M059J (cell line): ENCODE measurements at places on chromosomes 6 and 20. TPM values are rescaled to one million over a fixed set of nuclear protein-coding genes. Genes with fewer than 3 reads are reported as not detected.

- DNase-seq: no peak
Observed at GRCh38 chr6:44622956-44623355, 235.4 kb downstream of the CDC5L start.

- peak; percentile 85 for DNase-seq
Observed at GRCh38 chr6:141988954-141989705, 143.6 kb upstream of the GJE1 start.

DNA sequence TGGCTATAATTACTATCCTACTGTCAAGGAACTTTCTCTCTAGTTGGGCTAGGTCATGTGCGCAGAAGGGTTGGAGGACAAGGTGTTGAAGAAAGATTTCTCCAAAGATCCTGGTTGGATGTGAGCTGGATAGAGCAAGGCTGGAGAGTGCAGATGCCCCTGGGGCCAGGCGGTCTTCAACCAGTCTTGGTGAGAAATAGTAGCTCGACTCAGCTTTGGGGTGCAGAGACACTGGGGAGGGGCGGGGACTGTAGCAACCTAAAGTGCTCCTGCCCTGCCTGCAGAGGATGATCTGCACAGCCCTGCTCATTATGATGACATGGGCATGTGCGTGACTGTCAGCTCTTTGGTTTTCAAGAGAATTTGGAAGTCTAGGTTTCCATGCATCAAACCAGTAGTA lies 35.9 kb downstream of the PHACTR3 start:
- DNase-seq: no peak

DNA sequence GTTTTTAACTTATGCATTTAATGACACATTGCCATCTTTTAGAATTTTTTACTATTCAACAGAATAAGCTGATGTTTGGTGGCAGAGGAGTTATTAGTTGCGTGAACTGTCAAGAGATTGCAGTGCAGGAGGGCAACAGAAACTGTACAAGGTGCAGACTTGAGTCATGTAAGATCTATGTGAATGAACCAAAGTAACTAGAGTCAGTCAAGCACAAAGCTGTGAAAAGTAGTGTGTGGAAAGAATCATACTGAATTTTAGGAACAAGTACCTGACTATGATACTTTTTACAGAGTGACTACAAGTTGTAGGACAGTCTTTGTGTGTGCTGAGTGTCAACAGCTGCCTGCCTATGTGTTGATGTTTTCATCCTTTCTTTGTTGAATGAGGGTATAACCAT lies 2.7 kb upstream of the C6orf163 start:
- DNase-seq: no peak

DNA sequence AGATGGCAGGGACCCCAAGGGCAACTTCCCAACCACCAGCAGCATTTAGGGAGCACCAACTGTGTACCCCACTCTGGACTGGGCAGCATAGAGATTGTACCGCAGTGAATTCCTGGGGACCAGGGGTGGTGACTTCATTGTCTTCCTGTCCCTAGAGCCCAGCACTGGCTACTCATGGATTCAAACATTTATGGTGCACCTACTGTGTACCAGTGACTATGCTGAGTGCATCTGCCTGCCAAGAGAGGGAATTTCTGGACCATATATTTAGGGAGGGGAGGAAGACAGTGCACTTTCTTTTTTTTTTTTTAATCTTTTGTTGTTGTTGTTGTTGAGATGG lies 55.3 kb downstream of the UBE2V1 start:
- DNase-seq: no peak

- DNase-seq: peak; percentile 2
Observed at GRCh38 chr6:89734526-89734925, 85.1 kb downstream of the MDN1 start.

DNA sequence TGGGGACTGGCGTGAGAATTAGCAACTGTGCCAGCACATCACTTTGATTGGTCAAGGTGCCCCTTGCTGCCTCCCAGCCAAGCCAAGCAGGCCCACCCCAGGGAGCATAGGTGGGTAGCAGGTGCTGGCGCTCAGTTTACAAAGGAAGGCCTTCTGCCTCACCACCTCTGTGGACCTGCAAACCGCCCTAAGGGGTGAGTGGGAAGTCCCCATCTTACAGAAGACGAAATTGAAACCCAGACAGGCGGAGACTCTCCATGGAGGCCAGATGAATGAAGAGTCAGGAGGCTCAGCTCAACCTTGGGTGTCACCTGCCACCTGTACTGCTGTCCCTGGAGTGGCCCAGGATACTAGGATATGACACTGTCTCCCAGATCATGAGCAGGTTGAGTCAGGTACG lies 21.5 kb upstream of the MAS1L start:
- no peak for DNase-seq

- DNase-seq: peak; percentile 74
Observed at GRCh38 chr20:59032713-59033059, 551 bp upstream of the ATP5F1E start.

GRCh38 chr20:59680148-59680650 lies 75.9 kb downstream of the PHACTR3 start:
- no peak for DNase-seq

GRCh38 chr6:108494434-108494833 lies 66.3 kb upstream of the FOXO3 start:
- DNase-seq: no peak

DNA sequence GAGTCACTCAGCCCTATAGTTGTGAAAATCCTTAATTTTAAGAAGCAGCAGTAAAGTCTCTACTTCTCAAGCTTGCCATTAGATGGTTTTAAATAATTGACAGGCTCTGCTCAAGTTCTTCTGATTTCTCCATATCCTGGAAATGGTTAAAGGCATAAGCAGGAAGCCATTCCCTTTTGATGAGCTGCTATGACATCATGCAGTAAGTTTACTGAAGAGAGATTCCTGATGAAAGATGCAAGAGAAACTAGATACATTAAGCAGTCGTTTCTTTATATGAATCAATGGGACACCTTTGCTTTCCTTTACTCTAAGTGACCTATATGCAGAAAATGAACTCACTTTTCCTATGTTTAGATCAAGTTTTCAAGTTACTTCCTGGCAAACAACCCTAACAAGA lies 9.8 kb downstream of the POPDC3 start:
- no peak for DNase-seq

- no peak for DNase-seq
Observed at GRCh38 chr6:131125431-131125830, 9.8 kb upstream of the AKAP7 start.

DNA sequence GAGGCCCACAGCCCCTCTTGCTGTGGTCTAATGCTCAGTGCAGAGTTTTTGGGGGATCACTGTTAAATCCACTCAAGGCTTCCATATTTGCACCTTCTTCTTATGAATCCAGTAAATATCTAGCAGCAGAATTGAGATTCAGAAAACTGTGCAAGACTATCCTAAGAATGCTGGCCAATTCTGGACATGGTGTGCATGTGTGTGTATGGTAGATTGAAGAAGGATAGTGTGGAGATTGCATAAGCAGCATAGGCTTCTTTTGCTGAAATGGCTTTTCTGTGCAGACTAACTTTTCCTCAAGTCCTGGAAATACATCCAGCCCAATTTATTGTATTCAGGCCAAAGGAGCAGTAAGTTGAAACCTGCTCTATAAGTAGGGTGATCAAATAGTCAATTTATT lies 39.7 kb downstream of the FBXO9 start:
- no peak for DNase-seq

DNA sequence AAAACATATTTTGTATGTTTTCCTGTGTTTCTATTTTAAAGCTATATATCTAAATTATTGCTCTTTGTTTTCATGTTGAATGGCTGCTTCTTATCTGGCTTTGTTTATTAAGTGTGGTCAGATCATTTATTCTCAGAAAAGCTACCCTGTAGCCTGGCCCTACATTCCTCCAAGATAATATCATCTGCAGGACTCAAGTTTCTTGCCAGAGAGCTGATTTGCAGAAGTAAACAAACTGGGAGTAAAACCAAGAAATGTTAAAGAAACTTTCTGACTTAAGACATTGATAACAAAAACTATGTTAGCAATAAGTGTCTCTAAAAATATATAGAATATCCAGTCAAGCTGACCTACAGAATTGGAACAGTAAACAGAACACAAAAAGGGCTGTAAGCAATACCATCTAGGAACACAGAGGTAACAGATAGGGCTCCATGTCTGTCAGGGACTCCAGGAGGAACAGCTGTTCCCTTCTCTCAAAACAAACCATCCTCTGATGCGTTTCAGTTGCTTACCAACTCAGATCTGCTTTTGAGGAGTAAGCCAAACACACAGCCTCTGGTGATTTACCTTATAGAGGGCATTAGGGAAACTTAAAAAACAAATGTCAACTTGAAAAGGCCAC lies 17.5 kb upstream of the CEP85L start:
- DNase-seq: peak; percentile 74

DNA sequence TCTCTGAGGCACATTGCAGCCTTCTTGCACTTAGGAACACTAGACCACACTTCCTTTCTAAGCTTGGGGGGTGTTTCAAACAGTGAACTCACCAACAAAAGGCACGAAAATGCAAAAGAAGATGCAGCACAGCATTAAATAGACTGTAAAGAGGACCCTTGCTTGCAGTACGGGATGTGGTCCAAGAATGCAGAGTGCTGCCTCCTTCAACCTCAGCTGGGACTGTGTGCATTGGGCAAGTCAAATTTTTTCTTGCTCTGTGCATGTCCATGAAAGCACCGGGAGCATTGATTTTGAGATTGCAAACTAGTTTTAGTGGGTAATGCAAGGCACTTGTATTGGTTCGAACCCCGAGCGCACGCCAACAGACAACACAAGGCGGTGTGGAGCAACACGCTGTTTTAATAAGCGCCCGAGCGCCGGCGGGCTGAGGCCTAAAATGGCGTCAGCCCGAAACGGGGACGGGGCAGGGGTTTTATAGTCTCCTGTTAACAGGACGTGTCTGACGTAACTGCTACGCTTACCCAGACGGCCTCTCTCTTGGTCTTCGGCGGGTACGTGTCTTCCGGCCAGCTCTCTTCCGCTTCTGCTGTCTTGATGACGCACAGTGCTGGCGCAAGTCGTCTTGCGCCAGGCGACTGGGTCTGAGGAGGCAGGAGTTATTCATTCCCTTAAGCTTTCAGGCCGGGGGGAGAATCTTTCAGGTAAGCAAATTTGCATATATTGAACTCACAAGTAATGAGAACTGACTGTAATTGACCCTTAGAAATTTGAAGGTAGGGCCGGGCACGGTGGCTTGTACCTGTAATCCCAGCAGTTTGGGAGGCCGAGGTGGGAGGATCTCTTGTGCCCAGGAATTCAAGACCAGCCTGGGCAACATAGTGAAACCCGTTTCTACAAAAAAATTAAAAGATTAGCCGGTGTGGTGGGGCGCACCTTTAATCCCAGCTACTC lies 18.7 kb upstream of the ZFP64 start:
- DNase-seq: no peak

DNA sequence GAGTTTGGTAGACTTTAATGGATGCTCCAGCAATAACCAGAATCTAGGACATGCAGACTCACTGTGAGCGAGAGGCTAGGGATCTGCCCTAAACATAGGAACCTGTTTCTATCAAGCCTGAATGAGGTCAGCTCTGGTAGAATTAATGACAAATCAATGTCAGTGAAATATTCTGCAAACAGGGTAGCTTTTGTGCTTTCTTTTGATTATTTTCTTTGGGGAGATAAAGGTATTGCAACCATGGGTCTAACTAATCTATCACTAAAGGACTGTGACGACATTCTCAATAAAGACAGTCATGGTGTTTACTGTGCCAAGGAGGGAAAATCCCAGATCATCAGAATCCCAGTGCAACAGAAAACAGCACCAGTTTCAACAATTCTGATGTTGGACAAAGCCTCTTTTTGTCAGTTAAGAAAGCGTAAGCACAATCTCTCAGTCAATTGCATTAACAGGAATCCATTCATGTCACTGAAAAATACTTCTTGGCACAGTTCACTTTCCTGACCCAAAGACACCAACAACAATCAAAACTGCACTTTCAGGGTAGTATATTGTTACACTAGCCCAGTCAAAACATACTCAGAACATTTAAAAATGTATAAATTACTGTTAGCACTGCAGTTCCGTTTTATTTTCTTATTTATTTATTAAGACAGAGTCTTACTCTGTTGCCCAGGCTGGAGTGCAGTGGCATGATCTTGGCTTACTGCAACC lies 36.8 kb upstream of the SMIM29 start:
- no peak for DNase-seq

Gene CALHM5
- total RNA-seq: 1.3 and 1.6 TPM in 2 replicates

Gene PNPLA1
- 0.05 and 0.27 TPM in 2 replicates for total RNA-seq

Gene NKAPL
- not detected in 2 replicates for total RNA-seq

Gene TRIM15
- total RNA-seq: not detected in 2 replicates

Gene C6orf132
- total RNA-seq: 0.30 and 2.2 TPM in 2 replicates

Gene AHI1
- 9.6 and 11.9 TPM in 2 replicates for total RNA-seq

Gene HTR1B
- not detected in 2 replicates for total RNA-seq
